Suppressor macrophage treated with lipopolysaccharide for 4 hours (primary cell): ENCODE measurements at places on chromosomes 2 and 18.

DNA sequence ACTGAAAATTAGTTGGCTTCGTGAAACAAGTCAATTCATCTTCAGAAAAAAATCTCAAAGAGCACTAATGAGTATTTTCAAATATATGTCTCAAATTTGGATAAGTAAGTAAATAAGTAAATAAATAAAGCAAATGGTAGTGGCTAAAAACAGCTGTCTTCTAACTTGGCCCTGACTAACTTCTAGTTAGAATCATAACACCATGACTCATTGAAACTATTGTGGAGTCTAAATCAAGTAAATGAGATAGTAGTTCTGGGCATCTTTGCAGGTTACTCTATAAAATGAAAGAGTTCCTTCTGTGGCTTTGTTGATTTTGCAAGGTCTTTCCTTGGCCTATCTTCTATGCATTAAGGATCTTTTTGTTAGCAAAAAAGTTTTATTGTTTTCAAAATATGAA is 110.7 kb downstream of the SLC8A1 start:
- DNase-seq: no peak

DNA sequence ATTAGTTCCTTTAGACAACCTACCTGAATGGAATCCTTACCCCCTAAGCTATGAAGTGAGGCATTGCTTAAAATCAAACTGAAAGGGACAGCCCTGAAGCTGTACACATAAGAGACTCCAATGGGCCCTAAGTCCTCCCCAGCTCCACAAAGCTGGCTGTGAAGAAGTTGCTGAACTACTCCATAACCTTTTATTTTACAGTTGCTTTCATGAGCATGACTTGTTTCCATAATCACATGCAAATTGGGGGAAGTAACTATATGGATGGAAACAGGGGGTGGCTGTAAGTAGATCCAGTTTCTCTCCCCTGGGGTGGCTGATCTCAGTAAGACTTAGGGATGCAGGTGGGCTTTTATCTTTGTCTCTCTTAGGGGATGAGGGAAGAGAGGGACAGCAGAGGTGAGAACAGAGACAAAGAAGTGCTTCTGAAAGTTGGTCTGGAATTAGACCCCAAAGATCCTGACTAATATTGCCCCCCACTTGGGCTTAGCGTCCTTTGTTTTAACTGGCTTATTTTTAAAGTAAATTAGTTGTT is 5.5 kb downstream of the FZD5 start:
- no peak for DNase-seq

- no peak for DNase-seq
Observed at GRCh38 chr2:163934131-163934530, 198.3 kb upstream of the FIGN start.

GRCh38 chr18:13619505-13620205 is 106.7 kb downstream of the FAM210A start:
- no peak for DNase-seq

GRCh38 chr2:172280571-172281361 is 146.6 kb upstream of the ITGA6 start:
- DNase-seq: peak; percentile 74

GRCh38 chr2:17363846-17364245 is 154.4 kb downstream of the RAD51AP2 start:
- DNase-seq: no peak

GRCh38 chr18:62144338-62144737 is 42.5 kb downstream of the PIGN start:
- no peak for DNase-seq

DNA sequence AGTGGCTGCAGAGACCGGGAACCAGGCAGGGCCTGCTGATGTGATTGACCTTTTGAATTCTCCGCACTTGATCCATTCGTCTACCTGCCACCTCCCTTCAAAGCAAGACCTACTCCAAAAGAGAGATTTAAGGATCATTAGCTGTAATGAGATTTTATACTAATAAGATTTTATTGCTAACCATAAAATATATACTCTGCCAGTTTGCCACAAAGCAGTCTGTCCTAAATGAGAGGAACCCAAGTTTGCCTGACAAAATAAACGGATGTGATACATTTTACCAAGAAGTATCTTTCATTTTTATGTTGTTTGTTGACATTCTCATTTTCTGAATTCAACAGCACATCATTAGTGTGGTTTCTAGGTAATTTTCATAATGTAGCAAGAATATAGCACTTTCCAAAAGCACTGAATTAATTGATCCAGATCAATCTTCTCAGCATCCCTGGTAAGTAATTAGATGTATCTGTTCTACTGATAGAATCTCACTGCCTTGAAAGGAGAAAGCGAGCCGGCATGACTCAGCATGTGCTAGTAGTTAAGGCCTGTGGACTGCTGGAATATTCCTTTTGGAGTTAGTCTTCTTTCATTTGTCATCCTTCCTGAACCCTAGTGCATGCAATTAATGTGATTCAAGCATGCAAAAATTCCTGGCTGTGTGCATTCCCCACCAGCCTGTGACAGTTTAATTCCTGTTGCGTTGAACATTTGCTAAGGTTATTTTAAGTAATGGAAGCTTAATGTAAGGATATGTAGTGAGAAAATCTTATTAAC is 128.5 kb downstream of the ARL6IP6 start:
- no peak for DNase-seq

DNA sequence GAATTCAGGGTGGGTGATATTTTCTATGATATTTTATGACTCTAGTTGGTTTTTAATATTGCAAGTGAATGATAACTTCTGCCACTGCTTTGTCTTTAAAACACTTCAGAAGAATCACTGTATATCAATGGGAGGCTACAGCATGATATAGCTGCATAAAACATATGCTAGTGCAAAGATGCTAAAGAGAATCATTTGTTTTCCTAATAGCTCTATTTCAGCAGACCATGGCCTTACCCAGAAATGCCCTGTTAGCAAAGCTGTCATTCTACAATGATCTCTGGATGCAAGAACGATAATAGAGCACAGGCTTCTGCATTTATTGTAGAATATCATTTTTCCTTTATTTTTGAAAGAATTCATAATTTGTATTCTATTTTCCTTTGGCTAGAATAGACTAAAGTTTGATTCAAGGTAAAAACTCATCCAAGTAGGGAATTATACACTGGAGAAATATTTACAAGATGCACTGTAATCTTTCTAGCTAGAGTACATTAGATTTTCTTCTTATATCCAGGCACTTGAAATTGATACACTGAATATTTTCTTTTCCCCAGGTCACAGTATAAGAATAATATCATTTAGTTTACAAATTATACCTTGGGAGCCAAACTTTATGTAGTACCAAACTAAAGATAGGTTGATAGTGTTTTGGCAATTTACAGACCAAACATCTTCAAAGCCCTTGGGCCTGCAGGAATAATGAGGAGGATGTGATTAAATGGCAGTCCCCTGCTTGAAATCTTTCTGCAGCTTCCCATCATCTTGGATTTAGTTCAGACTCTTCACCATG is 252.6 kb upstream of the LINC00305 start:
- no peak for DNase-seq

DNA sequence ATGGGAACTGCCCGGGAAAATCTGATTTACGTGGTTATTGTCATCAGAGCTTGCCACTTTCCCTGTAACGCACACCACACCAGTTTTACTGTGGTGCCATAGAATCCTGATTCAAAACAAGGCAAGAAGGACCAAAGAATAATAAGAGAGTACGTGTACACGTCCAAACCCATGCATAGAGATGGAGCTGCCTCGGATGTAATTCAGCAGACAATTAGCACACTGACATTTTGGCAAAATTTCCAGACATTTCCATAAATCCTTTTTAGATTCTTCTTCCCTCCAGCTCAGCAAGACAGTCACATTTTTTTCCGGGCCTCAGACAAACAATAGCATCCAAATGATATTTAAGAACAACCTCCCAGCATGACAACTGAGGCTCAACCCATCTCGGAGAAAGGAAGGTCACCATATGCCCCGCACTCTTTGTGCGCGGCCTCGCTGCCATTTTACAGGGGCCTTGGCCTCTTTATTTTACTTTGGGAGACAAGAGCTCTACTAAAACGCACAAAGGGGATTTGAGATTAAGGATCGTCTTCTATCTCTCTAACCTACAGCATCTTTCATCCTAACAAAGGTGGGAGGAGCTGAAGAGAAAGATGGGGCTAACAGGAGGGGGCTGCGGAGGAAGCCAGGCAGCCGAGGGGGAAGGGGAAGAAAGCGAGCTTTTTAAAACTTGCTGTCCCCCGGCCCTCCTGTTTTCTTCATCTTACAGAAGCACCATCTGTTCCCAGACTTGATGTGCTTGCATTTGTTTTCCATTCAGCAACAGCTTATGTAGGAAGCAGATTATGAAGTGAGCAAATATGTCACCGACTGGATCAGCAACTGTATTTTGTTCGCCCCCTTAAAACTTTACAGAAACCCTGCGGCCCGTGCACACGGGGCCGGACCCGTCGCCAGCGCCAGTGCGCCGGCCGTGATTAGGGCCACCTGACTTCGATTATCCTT is 61.0 kb downstream of the CDCA7 start:
- no peak for DNase-seq

DNA sequence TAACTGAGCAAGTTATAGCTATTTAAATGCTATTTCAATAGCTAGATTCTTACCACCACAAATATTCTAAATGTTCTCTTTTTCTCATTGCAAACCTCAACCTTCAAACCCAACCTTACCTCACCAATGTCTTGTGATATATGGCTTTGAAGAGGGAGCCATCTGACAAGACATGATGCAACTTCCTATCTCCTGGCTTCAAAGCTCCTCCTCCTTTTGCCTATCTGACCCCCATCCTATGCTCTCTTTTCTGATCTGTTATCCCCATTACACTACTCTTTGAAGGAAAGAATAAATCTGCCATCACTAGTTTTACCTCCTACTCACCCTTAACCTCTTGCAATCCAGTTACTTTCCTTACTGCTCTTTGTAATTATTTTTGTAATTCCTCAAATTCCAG is 235.6 kb upstream of the ZSWIM2 start:
- no peak for DNase-seq

DNA sequence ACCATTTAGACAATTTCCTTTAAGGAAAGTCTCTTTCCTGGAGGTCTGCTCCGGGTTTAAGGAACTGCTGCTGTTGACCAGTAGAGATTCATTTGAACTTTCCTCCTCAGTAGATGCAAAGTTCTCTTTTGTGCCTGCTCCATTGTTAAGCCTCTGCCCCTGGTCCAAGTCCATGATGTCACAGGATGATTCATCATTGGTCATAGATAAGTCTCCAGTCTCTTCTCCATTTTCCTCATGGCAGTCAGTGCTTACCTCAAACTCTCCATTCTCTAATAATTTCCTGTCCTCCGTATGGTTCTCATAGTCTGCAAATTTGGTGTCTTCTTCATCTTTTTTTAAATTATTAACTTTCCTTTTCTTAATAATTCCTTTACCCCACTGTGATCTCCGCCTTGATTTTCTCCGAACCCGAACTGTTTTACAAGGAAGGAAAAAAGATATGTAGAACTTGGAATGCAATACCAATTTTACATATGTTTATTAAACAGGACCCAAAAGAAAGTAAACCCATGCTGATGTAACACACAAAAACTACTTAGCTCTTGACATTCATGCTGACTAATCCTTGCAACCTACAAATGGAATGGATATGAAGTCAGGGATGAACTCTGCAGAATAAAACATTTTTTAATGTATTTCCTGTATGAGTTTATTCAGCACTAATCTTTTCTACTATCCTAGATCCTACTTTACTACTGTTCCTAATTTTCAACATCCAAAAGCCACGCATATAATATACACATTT is 169.1 kb downstream of the ATAD2B start:
- DNase-seq: peak; percentile 77

DNA sequence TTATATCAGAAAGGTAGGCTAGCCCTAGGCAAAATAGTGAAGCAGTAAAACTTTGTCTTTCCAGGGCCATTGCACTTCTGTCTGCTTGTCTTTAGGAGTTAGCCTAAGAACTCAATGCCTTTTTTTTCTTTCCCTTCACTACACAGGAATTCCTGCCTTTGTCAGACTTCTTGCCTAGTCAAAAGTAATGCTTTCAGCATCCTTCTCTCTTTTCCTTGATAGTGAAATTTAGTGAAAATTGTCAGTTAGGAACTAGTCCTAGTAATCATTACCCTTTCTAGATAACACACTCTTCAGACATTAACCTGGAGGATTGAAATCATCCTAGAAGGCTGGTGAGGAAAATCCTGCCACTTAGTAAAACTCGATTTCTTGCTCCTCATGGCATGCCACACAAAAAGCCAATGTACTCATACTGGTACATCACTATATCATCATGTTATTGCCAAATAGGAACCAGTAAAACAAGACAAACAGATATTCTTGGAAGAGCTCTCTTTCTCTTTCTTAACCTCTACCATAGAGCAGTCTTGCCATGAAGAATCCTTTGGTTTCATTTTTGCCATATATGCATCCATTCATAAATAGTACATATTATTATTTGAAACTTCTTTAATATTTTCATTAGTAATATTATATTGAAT is 320.5 kb downstream of the CTNNA2 start:
- no peak for DNase-seq
